ENCODE measurements at places on chromosomes 2 and 18.

DNA sequence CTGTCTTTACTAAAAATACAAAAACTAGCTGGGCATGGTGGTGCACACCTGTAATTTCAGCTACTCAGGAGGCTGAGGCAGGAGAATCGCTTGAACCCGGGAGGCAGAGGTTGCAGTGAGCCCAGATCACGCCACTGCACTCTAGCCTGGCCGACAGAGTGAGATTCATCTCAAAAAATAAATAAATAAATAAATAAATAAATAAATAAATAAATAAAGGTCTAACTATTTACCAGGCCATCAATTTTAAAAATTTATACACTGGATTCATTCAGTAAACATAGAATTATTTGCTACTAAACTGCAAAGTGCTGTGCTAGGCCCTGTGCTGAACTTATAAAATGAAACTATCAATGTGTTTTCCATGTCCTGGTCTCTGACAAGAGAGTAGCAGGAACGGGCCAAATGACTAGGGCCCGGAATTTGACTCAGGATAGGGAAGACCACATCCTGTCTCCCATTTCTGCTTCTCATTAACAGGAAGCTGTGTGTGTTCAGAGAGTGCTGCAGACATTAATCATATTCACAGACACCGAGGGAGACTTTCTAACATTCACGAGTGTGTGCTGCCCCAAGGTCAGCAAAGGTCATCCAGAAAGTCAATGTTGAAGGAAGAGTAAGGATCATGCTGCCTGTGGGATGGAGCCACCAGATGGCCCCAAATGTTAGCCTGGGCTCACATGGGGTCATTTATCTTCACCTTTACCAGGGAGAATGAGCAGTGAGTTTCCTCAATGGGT lies 95.8 kb downstream of the SPP2 start:
- DNase-seq = no peak

- DNase-seq = no peak
Measured at GRCh38 chr18:79794846-79795245, 2.9 kb upstream of the KCNG2 start.

DNA sequence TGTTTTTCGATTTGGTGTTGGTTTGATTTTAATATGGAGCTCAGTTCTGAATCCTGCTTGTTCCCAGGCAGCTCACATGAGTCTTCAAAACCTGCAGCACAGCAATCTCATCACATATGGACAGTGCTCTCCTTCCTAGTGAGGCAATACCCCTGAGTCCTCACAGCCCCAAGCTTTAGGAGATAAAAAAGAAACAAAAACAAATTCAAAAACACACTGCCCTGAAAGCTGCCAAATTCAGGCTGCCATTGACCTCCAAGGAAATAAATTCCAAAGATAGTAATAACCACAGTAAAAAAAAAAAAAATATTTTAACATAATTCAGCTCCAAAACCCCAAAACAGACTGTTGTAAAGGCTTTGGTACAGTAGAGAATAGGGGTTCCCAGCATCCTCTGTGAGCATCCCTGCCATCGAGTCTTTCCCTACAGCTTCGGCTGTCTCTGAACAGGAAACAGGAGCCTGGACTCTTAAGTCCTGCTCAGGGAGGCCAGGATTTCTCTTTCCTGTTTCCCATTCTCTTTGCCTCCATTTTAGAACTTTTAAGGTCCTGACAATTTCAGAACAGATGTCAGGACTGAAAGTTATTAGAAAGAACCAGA lies 14.7 kb upstream of the SP3 start:
- no peak for DNase-seq

DNA sequence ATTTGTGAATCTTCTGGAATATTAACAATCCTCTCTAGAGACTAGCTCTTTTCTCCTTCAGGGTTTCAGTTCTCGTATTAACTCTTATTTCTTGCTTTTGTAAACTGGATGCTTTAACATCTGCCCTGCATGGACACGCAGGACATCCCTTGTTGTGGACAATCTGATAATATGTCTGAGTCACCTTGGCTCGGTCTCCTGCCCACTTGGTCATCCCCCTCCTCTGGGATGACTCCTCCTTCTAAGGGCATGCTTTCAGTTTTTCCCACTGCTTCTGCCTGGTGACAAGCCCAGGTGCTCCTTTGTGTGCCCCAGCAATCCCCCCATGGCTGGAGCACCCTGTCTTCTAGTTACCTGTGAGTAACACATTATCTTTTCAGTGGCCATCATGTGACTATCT lies 460.5 kb downstream of the DSC3 start:
- DNase-seq = no peak

DNA sequence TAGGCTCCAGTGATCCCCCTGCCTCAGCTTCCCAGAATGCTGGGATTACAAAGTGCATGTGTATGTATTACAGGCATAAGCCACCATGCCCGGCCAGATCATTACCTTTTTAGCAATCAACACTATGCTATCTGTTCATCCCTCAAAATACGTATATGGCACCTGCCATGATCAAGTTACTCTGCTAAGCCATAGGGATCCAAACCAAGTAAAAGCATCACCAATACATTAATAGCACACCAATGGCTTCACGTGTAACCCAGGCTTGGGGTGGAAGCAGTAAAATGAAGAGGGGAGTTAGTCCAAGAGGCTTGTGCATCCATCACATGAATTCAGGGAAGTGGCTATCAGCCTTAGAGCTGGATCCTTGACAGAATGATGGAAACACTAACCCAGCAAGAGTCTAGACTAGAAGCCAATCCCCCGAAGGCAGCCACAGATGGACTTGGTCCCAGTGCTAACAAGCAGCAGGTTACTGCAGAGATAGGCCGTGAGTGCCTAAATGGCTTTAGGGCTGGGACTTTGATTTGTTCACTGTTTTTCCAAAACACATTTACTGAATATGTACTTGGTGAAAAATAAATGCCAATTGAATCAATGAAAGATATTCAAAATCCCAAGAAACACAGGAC lies 11.3 kb downstream of the HDLBP start:
- DNase-seq = no peak

DNA sequence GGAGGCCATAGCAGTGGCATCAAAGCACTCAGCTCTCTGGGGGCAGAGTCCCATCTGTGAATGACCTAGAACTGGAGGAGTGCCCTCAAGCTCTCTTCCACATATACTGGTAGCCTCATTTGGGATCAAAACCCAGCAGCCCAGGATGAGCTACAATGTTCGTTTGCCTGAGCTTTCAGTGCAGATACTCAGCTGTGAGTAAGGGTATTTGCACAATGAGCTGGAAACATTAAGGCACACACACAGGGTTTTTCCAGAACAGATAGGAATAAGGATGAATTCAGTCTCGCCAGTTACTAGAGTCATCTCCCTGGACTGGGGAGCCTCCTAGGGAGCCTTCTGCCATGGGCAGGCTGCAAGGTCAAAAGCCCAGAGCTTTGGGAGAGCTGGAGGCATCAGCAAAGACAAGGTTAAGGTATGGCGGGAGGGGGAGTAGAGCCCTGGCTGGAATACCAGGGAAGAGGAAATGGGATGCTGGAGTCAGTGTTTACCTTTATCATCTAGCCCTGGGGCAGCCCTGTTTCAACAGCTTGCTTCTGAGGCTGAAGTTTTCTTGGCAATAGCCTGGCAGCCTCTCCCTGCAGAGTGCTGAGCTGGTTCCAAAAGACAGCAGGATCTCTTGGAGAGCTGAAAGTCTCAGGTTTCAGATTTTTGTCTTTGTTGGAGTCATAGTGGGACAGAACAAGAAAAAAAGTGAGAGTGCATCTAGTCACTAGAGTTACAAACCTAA lies 187.7 kb downstream of the LOXHD1 start:
- no peak for DNase-seq

DNA sequence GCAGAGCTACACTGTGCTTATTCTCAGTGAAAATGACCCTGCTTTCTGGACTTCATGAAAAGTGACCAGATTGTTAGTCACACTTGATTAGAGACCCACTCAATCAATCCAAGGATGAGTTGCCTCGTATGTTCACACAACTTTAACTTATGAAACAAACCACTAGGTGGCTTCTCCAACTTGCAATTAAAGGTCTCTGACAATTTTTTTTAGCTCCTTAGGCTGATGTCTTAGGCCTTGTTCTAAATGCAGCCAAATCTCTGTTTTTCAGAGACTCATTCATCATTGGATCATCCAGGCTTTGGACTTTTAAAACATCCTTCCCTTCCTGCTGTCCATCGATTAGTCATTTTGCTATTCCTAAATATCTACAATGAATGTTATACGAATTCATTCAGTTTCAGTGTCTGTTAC lies 63.4 kb downstream of the MREG start:
- no peak for DNase-seq

DNA sequence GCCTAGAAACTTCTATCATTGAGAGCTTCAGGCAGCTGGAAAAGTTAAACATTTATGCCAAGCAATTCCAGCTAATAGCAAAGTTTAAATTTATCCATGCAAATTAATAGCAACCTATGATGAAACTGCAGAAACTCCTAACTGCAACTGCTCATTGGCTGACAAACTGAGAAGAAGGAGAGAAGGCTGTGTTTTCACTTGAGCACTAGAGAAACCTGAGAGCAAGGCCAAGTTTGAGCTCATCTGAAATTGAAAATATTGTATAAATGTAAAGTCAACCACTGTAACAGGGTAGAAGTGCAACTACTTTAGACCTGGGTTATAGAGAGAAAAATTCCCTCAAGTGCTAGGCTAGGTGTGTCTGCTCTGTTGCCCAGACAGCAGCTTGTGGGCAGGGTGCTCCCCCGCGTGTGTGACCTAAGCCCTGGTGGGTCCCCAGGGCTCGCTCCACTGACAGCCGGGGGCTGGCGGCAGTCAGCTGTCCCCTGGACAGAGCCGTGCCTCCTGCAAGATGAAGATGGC lies 50.2 kb downstream of the CABYR start:
- no peak for DNase-seq

GRCh38 chr2:156343940-156344301 lies 11.4 kb upstream of the NR4A2 start:
- no peak for DNase-seq

Data from activated CD8-positive, alpha-beta memory T cell treated with anti-CD3 and anti-CD28 coated beads for 1 hour (primary cell).